Choroid plexus epithelial cell (primary cell): ENCODE measurements at places on chromosomes 4 and X.

DNA sequence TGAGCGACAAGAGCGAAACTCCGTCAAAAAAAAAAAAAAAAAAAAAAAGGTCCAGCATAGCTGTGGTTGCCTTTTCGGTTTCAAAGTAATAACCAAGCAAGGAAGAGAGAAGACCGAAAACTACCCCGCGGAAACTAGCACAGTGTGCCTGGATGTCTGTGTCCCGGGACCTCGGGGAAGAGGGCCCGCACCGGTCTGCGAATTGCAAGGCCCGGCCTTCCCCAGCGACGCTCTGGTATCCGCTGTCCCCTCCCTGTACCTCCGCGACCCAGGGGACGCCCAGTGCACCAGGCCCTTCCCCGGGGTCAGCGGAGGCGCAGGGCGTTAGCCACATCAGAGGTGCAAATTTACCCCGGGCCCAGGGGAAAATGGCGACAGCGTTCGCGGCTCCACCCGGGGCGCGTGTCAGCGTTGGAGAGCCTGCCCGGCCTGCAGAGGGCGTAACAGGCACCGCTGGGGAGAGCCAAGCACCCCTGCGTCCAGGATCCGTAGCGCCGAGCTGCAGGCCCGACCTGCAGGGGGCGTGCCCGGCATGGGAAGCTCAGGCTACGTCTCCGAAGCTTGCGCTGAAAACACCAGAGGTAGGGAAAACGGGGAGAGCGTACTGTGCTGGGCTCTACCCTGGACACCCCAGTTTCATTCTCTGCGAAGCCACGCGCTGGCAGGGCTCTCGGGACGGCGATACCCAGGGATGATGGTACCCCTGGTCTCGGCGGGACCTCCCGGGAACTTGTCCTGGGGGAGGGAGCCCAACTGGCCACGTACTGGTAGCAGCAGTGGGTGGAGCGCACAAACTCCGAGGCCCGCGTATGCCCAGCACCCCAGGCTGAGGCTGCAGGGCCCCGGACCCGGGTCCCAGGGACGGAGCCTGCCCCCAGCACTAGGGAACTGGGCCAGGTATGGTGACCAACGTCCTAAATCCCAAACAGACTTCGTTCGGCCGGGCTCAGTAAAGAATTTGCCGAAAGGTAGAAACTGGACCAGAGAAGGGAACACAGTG, 16.2 kb downstream of the NKX6-1 start:
- DNase-seq = peak; percentile 52

DNA sequence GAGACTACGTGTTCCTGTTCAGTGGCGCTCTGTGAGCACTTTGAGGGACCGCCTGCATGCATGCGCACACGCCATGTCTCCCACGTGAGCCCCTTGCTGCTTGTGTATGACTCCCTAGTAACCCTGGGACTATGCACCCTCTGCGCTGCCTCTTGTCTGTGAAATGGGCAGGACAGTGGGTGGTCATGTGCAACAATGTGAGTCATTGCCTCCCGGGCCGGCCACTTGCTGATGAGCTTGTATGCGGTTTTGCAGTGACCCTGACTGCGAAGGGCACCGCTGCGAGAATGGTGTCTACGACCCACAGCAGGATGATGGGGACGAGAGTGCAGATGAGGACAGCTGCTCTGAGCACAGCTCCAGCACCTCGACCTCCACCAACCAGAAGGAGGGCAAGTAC, 61.4 kb downstream of the TNIP2 start:
- peak; percentile 90 for DNase-seq

- DNase-seq = no peak
Observed at GRCh38 chrX:108438110-108438623, at the start of gene COL4A6. Gene COL4A6, minus strand, starts transcription at chrX:108438422. Its CDS starts 226 bp downstream, at chrX:108438196.

- DNase-seq = no peak
Observed at GRCh38 chrX:40550066-40550465, 30.7 kb upstream of the ATP6AP2 start.

DNA sequence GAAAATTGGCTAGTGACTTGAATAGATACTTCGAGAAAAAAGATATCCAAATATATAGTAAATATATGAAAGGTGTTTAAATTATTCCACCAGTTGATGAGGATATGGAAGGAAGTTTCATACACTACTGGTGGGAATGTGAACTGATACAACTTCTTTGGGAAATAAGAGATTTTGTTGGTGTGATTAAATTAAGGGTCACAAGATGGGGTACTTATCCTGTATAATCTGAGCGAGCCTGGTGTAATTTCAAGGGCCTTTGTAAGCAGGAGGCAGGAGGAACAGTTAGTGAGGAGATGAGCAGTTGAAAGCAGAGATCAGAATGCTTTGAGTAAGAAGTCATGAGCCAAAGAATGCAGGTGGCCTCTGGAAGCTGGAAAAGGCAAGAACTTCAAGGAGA, 192.2 kb downstream of the KCTD8 start:
- no peak for DNase-seq

- no peak for DNase-seq
Observed at GRCh38 chrX:24229400-24229879, 79.9 kb downstream of the ZFX start.

GRCh38 chr4:173517781-173518424, 12.1 kb downstream of the HAND2 start:
- DNase-seq = no peak
